CD8-positive, alpha-beta memory T cell (primary cell): ENCODE measurements at places on chromosomes 2 and 18.

DNA sequence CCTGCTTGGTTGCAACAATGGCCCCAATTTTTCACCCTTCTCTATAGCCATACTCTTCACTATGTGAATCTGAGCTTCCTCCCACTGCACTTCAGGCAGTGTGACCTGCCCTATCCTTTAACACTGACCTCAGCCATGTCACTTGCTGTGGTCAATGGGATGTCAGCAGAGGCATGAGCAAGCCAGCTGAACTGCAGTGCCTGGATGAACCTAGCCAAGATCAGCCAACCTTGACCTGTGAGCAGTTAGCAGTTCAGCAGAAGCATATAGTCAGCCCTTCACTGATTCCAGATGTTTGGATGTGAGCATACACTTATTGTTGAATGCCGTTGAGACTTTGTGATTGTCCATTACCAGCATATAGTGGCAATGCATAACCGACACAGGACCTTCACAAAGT, 63.4 kb upstream of the BOD1L2 start:
- DNase-seq: no peak

GRCh38 chr18:907885-908757, 3.5 kb downstream of the ADCYAP1 start:
- no peak for DNase-seq

GRCh38 chr2:44290261-44290660, 15.0 kb downstream of the SLC3A1 start:
- DNase-seq: no peak

DNA sequence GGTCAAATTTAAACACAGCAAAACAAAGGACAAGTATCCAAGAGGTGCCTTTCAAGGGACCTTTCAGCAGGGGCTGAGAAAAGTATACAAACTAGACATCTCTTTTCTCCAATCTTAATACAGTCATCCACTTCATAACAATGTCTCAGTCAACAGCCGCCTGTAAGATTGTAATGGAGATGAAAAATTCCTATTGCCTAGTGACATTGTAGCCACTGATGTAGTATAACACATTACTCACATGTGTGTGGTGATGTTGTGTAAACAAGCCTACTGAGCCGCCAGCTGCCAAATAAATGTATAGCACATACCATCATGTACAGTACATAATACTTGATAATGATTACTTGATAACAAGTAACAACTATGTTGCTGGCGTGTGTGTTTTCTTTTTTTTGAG, 31.0 kb downstream of the VIT start:
- no peak for DNase-seq
